Osteocyte (in vitro differentiated cells): ENCODE measurements at places on chromosomes 6 and 20. TPM values are rescaled to one million over a fixed set of nuclear protein-coding genes. Genes with fewer than 3 reads are reported as not detected.

GRCh38 chr6:138426500-138427123, 22.6 kb downstream of the HEBP2 start:
- H3K4me3 ChIP-seq = no peak overlapping the region
- DNase-seq = no peak
- H3K27me3 ChIP-seq = no peaks in the 10 kb centered on the region
- peaks cover 9% of the 10 kb centered on the region for H3K36me3 ChIP-seq
- H3K27ac ChIP-seq = no peak overlapping the region

- DNase-seq = no peak
- H3K4me3 ChIP-seq = no peak overlapping the region
- H3K27me3 ChIP-seq = peaks cover 63% of the 10 kb centered on the region
- H3K36me3 ChIP-seq = no peaks in the 10 kb centered on the region
- no peak overlapping the region for H3K27ac ChIP-seq
Observed at GRCh38 chr20:34199183-34199582, 42.0 kb upstream of the ASIP start.

DNA sequence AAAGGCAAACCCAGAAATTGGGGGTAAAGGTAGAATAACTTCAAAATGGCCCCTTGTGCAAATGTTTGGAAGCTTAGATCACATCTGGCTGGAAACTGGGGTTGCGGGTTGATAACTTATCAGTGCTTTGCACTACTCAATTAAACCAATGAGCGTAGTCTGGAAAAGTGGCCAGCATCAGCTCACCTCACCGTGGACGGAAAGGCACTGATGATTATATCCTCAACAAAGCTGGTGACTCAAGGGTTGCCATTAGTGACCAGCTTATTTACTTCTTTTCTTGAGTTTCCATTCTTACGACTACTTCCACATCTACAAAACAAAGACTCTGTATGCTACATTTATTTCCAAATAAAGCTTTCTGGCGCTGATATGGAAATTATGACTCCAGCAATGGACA, 198.5 kb upstream of the HEY2 start:
- no peak overlapping the region for H3K4me3 ChIP-seq
- H3K27me3 ChIP-seq = no peaks in the 10 kb centered on the region
- no peak for DNase-seq
- H3K4me1 ChIP-seq = peaks cover 20% of the 10 kb centered on the region
- H3K36me3 ChIP-seq = no peaks in the 10 kb centered on the region
- H3K27ac ChIP-seq = no peak overlapping the region

DNA sequence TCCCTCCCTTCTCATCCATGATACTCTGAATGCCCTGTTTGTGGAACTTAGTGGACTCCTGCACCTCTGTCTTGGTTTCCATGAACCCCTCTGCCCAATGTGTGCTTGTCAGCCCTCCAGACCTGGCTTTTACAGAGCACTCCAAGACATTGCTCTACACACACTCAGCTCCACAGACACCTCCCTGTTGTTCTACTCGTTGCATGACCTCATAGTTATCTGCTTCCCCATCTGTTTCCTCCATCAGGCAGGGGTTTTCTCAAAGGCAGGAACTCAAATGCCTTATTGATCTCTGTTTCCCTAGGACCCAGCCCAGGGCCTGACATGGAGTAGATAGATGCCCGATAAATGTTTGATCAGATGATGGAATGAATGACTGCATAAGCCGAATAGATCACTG, 13.3 kb downstream of the PLCG1 start:
- no peak overlapping the region for H3K4me3 ChIP-seq
- peak overlapping the region; percentile 25 for H3K27ac ChIP-seq
- H3K36me3 ChIP-seq = peaks cover 4% of the 10 kb centered on the region
- peaks cover 45% of the 10 kb centered on the region for H3K4me1 ChIP-seq

- H3K4me1 ChIP-seq = peaks cover 28% of the 10 kb centered on the region
- H3K4me3 ChIP-seq = no peak overlapping the region
- H3K36me3 ChIP-seq = no peaks in the 10 kb centered on the region
- no peak for DNase-seq
Observed at GRCh38 chr6:110543106-110543505, 66.7 kb upstream of the SLC22A16 start.

GRCh38 chr20:36135159-36135558, 19.4 kb upstream of the EPB41L1 start:
- no peak for DNase-seq
- no peak overlapping the region for H3K27ac ChIP-seq
- H3K36me3 ChIP-seq = no peaks in the 10 kb centered on the region
- no peak overlapping the region for H3K4me3 ChIP-seq
- peaks cover 4% of the 10 kb centered on the region for H3K4me1 ChIP-seq
- H3K27me3 ChIP-seq = no peaks in the 10 kb centered on the region

DNA sequence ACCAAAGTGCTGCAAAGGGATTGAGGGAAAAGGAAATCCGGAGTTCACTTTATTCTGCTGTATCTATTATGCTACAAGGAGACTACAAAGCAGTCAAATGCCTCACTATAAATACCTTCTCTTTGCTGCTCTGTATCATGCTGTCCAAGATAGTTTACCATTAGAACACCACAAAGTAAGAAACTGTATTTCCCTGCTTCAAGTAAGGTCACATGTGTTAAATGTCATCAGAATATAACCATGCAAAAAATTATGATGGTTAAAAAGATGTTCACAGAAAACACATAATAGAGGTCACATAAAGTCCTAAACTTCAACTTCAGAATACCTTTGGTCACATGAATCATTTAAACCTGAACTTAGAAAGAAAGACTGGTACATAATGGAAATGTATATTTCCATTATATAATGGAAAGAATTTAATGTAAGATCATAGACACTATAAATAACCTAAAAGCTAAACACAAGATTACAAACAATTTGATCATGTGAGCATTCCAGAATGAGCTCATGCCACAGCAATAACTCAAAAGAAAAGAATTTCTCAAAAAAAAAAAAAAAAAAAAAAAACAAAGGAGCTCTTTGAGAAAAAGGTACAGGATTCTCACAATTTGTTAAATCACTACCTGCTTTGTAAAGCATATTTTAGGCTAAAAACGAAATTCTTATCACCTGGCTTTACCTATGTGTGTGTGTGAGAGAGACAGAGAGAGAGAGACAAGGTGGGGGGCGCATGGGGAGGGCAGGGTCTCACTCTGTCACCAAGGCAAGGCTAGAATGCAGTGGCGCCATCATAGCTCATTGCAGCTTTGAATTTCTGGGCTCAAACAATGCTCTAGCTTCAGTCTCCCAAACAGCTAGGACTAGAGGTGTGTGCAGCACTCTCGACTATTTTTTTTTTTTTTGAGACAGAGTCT, 58.7 kb downstream of the KIF13A start:
- peaks cover 60% of the 10 kb centered on the region for H3K4me1 ChIP-seq
- H3K4me3 ChIP-seq = no peak overlapping the region
- DNase-seq = no peak
- no peaks in the 10 kb centered on the region for H3K36me3 ChIP-seq
- no peaks in the 10 kb centered on the region for H3K27me3 ChIP-seq

OOEP gene
- total RNA-seq = not detected in 2 replicates

ENPP4 gene
- total RNA-seq = 0.18 and 0.27 TPM in 2 replicates

TMC2 gene
- not detected in 2 replicates for total RNA-seq

VSX1 gene
- total RNA-seq = not detected in 2 replicates
